Effector CD4-positive, alpha-beta T cell (primary cell): ENCODE measurements at places on chromosomes 11 and 22.

- no peak for DNase-seq
Measured at GRCh38 chr11:31827455-31828206, 16.5 kb upstream of the PAX6 start.

DNA sequence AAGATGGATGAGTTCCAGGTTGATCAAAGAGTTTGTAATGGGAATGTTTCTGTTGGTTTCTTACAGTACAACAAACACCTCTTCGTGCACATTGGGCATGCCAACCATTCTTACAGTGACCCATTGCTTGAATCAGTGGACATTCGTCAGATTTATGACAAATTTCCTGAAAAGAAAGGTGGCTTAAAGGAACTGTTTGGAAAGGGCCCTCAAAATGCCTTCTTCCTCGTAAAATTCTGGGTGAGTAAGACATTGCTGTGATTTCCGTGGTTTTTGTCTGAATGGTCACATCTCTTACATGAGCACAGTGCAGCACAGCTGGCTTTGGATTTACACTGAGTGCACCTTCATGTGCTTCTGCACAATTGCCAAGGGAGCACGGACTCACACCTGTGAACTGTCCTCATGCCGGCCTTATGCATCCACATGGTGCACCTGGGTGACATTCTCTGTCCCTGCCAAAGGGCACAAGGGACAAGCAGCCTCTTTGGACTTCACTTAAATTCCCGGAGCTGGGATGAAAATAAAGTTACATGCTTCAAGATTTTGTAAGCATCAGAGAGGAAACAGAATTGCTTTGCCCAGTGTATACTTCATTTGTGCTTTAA is 107.1 kb upstream of the RASSF10 start:
- no peak for DNase-seq

DNA sequence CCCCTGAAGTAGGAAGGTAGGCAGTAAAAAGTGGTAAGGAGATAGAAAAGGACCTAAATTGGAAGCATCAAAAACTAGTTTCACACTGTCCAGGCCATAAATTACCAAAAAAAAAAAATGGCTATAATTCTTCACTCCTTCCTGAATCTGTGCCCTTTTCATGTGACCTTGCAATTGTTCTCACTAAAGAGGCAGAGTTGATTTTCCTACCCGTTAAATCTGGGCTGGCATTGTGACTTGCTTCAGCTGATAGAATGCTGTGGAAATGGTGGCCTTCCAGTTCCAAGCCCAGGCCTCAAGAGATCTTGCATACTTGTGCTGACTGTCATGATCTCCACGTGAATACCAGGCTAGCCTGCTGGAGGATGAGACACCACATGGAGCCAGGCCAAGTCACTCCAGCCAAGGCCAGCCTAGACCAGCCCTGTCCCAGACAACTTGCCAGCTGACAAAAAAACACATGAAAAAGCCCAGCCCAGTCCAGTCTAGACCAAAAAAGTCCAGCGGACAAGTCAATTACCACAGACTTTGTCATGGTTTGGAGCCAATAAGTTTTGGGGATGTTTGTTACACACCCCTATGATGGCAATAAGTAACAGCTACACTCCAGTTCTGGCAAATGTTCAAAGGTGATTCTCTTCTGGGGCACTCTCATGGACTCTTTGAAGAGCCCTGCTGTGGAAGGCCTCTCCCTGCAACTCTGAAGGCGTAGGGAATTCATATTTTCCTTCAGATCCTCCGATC is 51.4 kb upstream of the NUP50 start:
- no peak for DNase-seq

DNA sequence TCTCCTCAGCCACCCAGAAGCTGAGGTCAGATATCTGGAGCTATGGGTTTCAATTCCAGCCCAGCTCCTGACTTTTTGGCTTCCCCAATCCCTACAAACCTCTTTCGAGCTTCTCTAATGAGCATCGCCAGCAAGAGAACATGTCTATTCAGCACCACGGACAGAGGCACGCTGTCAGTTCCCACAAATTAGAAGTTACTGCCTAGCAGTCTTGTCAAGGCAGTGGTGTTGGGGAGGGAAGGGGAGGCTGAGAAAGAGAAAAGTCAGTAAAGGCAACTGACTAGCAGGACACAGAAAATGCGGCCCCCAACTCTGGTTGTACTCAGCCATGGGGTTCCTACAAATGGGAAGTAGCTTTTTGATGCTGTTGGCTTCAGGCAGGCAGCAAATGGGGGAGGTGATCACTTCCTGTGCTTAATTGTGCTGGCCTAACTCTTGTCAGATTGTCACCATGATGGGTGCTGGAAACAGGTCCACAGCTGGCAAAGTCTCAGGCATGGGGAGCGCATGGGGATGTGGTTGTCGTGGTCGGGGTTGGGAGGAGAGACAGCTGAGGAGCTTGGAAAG is 205.9 kb downstream of the ST3GAL4 start:
- DNase-seq = no peak

DNA sequence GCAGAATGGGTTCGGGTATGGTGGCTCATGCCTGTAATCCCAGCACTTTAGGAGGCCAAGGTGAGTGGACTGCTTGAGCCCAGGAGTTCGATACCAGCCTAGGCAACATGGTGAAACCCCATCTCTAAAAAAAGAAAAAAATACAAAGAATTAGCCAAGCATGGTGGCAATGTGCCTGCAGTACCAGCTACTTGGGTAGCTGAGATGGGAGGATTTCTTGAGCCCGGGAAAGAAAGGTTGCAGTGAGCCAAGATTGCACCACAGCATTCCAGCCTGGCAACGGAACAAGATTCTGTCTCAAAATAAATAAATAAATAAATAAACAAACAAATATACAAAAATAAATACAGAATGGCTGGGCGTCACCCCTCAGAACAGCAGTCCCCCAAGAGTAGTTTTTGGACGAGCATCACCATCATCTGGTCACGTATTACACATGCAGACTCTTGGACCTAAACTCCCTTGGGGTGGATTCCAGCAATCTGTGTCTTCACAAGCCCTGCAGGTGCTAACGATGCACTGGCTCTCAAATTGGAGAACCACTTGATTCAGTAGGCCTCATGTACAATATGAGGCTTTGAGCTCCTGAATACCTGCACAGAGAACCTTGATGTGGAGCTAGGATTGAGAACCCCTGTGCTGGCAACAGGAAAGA is 33.5 kb downstream of the CLMP start:
- no peak for DNase-seq

DNA sequence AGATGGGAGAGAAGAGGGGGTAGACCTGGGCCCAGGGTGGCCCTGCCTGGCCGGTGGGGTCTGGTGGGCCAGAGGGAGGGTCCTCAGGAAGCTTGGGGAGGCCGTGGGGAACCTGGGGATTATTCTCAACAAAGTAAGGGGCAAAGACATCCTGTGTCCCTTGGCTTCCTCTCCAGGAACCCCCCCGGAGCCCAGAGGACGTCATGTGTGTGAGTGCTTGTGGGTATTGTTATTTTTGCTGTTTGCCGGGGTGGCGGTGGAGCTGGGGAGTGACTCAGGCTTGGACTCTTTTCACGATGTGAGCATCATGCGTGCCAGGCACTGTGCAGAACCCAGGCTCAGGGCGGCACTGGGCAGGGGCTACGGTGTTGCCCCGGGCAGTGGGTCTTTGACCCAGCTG is 982 bp upstream of the SHANK3 start:
- DNase-seq = no peak

- no peak for DNase-seq
Measured at GRCh38 chr11:75185866-75186265, 35.0 kb downstream of the SLCO2B1 start.

- DNase-seq = no peak
Measured at GRCh38 chr11:6544921-6545850, 48.1 kb downstream of the DNHD1 start.

GRCh38 chr11:112322173-112322790 is 61.6 kb upstream of the PLET1 start:
- DNase-seq = no peak
